ENCODE measurements at places on chromosomes 2 and 18. TPM values are rescaled to one million over a fixed set of nuclear protein-coding genes. Genes with fewer than 3 reads are reported as not detected.

DNA sequence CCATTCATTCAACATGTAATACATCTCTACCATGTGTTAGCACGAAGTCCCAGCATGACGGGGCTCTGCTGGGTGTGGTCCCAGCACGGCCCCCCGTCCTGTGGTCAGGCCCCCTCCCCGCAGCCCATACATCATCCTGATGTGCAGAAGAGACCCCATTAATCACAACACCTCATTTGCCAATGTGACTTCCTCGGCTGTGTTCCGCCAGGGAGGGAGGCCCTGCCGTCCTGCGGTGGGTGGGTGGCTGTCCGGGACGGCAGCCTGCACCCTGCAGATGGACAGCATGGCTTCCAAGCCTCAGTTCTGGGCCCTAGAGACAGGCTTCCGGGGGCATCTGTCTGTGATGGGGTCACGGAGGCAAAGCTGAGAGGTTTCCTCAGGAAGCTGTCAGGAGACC is 254.0 kb downstream of the CYP26B1 start:
- DNase-seq: no peak

The PFN4 gene
- 1.6 TPM for total RNA-seq

The CTLA4 gene
- not detected for total RNA-seq

DNA sequence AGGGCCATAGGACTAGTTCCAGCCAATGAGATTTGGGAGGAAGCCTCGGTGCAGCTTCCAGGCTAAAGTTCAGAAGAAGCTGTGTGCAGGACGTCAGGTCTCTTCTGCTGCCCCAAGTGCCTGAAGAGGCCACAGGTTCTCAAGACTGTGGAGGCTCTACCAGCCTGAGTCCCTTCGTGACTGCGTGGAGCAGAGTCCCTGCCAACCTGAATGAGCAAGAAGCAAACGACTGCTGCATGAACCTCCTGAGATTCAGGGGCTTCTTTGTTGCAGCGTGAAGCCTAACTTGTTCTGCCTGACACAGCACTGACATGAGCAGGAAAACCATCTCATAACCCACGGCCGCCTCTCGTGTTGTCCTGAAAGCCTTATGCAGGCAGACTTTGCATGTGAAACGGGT is 39.7 kb downstream of the TWIST2 start:
- no peak for DNase-seq

DNA sequence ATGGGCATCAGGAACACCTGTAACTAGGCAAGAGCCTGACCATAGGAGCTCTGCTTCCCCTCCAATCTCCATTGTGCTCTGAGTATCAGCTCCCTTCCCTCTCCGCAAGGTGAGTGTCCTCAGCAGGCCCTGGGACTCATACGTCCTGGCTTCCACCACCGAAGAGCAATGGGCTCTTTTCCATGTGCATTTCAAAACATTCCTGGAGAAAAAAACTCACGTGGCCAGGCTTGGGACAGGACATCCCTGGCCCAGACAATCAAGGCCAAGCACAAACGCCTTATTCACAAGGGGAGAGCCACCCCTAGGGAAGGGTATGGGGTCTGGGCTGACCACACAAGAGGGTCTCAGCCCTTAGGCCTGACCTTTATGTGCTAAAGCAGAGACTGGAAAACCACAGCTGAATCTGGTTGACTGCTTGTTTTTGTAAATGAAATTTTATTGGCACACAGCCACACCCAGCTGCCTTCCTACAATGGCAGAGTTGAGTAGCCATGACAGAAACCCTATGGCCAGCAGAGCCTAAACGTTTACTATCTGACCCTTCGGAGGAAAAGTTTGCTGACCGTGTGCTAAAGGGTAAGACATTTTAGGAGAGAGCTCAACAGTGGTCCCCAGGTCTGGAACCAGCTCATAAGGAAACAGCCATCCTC is 175.7 kb upstream of the ARL4C start:
- no peak for DNase-seq

DNA sequence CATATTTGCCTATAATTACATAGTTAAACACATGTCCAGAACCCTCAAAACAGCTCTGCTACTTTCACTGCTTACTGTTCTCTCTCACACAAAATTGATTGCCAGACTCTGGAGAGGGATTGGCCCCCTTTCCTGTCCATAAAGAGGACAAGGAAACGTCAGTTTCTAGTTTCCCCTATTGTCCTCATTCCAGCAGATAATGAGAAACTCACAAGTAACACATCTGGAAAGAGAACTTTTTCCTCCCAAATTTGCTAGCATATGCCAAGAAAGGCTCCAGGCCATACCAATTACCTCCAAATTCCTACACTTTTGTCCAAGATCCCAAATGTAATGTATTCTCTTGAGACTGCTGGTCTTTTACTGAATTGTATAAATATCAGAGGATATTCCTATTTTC is 200.5 kb downstream of the EXOC6B start:
- DNase-seq: no peak

GRCh38 chr2:109231996-109232705 is 103.1 kb downstream of the SH3RF3 start:
- no peak for DNase-seq

DNA sequence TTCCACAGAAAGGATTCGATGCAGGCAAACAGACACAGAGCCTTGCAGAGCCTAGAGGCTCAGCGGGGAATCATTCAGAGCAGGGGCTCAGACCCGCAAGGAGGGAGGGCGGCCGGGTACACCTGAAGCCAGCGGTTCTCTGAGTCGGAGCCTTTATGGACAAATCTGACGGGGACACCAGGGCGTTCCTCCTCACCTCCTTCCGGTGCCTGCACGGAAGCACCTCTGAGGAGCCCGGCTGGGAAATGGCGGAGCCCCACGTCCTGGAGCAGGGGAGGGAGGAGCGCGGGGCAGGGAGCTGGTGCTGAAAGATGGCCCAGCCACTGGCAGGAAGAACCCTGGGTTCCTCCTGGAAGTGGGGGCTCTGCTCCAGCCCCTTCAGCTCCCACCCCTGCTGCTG is 193.5 kb upstream of the ALKAL2 start:
- no peak for DNase-seq

The INSIG2 gene
- 13.1 TPM for total RNA-seq

The LYG1 gene
- total RNA-seq: not detected

DNA sequence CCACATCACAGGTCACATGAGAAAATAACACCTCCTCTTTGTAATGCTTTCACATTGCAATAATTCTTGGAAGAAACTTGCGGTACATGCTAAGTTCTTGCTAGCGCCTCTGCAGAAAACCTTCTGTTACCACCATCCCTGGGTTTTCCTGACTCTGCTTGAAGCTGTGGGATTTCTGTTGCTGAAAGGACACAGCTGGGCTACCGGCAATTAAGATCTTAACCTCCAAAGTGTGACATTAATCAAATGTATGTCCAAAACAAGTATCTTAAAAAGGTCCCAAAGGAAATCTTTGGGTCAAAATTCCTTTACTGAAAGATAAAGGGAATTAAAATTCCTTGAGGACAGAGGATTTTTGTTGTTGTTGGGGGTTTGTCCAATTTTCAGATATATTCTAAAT is 7.5 kb downstream of the CCBE1 start:
- DNase-seq: no peak

DNA sequence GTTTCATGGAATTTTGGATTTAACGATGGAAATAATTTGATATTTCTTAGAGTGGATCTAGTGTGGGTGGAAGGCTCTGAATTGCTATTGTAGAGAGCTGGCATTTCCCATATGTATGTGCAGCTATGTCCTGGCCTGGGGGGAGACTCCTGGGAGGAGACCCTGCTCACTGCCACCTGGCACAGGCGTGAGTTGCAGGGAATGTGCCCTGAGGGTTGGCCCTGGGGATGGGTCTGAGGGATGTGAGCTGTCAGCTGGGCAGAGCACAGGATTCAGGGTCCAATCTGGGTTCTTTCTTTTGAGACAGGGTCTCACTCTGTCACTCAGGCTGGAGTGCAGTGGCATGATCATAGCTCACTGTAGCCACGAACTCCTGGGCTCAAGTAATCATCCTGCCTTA is 120.2 kb downstream of the CLIP4 start:
- no peak for DNase-seq

The SDC1 gene
- total RNA-seq: not detected

- no peak for DNase-seq
Measured at GRCh38 chr18:24602201-24602600, 141.8 kb downstream of the HRH4 start.

GRCh38 chr2:232869138-232870017 is 686 bp upstream of the SNORC start:
- DNase-seq: no peak

The KLF7 gene
- 47.0 TPM for total RNA-seq

The STPG4 gene
- total RNA-seq: not detected

The SH3YL1 gene
- total RNA-seq: 10.3 TPM

GRCh38 chr2:122105171-122105876 is 349.9 kb downstream of the TSN start:
- no peak for DNase-seq

- no peak for DNase-seq
Measured at GRCh38 chr2:120346026-120346666, at the start of gene INHBB. Gene INHBB, plus strand, starts transcription at chr2:120346136. Its CDS starts 53 bp downstream, at chr2:120346189.

GRCh38 chr2:212032536-212033219 is 505.9 kb downstream of the ERBB4 start:
- DNase-seq: no peak

The TUBA3D gene
- total RNA-seq: 135 TPM

GRCh38 chr2:3535467-3535793 is 16.1 kb upstream of the ADI1 start:
- DNase-seq: no peak

- no peak for DNase-seq
Measured at GRCh38 chr2:97870396-97870843, 125.3 kb downstream of the TMEM131 start.

- DNase-seq: no peak
Measured at GRCh38 chr2:17780546-17780945, 26.6 kb downstream of the GEN1 start.

GRCh38 chr18:24231773-24232735 is 93.2 kb downstream of the CABYR start:
- DNase-seq: no peak

DNA sequence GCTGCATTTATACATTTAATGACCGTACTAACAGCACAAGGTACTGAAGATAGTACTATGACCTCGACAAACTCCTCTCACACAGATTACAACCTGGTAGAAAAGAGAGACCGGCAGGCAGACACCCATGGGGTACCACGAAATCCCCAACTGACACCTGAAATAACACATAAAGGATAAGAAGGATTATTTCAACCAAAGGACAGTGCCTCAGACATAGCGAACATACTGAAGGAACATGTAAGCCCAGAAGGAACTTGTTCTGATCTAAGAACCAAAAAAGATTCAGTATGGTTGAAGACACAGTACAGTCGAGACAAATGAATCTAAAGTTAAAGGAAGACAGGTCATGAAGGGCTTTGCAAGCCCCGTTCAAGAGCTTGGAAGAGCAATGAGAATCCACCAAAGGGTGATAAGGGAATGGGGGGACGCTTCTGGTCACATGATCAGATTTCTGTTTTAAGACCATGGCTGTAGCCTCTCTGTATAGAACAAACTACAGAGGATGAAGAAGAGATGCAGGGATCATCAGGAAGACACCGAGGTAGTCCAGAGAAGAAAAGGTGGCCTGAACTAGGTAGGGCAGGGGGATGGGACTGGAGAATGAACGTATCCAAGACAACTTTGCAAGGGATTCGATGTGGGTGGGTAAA is 902 bp downstream of the MCFD2 start:
- no peak for DNase-seq

GRCh38 chr2:226552571-226553285 is 246.9 kb downstream of the IRS1 start:
- DNase-seq: no peak

GRCh38 chr2:86337244-86337835 is at the start of gene REEP1:
Gene REEP1, minus strand, starts transcription at chr2:86337626. Its CDS starts 116 bp downstream, at chr2:86337510.
- peak; percentile 47 for DNase-seq

DNA sequence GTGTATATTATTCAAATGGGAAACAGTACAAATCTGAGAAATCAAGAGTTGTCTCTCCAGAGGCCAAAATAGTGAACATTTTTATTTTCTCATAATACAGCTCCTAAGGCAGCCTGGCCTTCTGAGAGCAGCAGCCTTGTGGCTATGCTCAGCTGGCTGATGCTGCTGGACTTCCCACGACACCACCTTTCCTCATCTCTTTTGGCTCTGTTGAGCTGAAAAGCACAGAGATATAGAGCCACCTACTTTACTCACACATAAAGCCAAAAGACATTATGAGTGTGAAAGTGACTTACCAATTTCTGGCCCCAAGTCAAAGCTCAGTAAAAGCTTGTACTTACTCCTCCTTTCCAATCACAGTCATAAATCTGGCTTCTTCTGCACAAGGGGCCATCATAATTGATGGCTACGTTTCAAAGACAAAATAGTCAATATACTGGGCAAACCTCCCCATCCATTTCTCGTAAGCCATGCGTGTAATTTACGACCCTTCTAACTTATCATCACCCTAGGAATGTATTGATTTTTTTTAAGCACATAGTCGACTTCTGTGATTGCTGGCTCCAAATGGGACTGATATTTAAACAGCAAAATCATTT is 18.6 kb upstream of the REG3A start:
- DNase-seq: no peak

The MC5R gene
- total RNA-seq: not detected

GRCh38 chr18:25186871-25187270 is 165.1 kb downstream of the ZNF521 start:
- DNase-seq: no peak

The GAREM2 gene
- total RNA-seq: 0.87 TPM

DNA sequence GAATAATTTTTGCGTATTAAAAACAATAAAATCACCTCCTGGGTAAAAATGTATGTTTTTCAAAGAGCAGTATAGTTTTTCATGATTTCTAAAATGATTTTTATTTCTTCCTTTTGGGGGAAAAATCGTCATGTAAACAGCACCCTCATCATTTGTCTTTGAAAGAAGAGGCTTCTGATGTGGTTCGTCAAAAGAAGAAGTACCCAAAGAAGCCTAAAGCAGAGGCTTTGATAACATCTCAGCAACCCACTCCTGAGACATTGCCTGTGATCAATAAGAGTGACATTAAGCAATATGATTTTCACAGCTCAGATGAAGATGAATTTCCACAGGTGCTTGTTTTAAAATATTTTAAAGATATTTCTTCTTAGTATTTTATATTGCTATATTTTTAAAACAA is 110.2 kb upstream of the KIF5C start:
- no peak for DNase-seq

GRCh38 chr2:20072436-20073158 is 21.2 kb upstream of the LAPTM4A start:
- DNase-seq: no peak

- no peak for DNase-seq
Measured at GRCh38 chr2:127106457-127106990, 430 bp downstream of the BIN1 start.

The CHCHD5 gene
- 26.7 TPM for total RNA-seq

GRCh38 chr2:72982219-72982618 is 64.9 kb downstream of the EMX1 start:
- no peak for DNase-seq
